OCI-M1 (cell line): ENCODE measurements at places on chromosomes 1 and 21.

DNA sequence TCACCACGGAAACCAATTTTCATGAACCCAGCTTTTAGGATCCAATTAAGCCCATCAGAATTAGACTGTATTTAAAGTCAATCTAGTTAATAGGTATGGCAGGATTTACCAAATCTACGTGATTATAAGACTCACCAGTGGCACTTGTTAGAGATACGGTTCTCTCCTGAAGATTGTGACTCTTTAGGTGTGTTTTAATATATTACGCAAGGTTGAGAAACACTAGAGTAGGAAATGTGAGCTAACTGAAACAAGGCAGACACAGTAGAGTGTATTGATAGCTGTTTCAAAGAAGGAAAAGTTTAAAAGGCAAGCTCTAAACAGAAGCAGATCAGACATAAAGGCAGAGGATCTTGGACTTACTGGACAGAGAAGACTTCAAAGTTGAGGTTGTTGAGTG lies 11.2 kb upstream of the RPE65 start:
- DNase-seq, result no peak

- DNase-seq, result no peak
These were observed 110.5 kb upstream of the COL11A1 start for GRCh38 chr1:103218821-103219220.

- no peak for DNase-seq
These were observed 181.1 kb upstream of the APP start for GRCh38 chr21:26351661-26352060.

GRCh38 chr1:179955287-179955680 lies 674 bp downstream of the CEP350 start:
- DNase-seq, result peak; percentile 74

DNA sequence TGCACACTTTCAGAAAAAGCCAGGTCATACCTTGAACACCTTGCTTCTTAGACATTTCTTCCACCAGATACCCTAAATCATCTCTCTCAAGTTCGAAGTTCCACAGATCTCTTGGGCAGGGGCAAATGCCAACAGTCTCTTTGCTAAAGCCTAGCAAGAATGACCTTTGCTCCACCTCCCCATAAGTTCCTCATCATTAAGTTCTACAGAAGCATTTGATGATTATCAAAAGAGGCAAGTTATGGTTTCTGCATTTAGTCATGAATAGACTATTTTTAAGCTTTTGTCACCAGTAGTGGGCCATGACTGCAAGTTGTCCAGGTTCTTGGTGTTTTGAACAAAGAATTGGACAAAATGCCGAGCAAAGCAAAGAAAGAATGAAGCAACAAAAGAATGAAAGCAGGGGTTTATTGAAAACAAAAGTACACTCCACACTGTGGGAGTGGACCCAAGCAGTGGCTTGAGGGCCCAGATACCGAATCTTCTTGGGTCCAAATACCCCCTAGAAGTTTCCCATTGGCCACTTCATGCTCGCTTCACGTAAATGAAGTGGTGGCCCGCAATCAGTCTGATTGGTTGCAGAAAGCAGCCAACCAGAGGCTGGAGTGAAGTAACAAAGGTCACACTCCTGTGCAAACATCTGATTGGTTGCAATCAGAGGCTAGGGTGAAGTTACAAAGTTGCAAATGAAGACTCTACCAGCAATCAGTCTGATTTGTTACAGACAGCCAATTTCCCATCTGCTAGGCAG lies 9.8 kb upstream of the EGLN1 start:
- no peak for DNase-seq

GRCh38 chr1:2385606-2386280 lies 5.6 kb downstream of the MORN1 start:
- no peak for DNase-seq

GRCh38 chr1:64829411-64830029 lies 84.6 kb downstream of the RAVER2 start:
- DNase-seq, result no peak

DNA sequence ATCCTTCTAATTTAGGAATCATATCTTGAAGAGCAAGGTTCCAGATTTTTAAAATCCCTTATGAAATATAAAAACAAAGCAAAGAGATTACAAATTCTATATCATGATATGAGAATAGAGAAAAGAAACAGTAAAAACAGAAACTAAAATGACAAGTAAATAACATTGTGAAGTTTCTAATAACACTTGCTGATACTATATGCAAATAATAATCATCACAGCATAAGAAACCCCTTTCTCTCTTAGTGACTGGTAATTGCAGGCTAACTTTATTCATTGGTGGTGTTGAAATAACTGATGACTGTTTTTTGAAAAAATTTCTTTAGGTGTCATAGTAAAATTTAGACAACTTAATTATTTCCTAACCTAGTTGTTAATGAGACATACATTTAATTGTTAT lies 281.6 kb downstream of the PLA2G4A start:
- no peak for DNase-seq

DNA sequence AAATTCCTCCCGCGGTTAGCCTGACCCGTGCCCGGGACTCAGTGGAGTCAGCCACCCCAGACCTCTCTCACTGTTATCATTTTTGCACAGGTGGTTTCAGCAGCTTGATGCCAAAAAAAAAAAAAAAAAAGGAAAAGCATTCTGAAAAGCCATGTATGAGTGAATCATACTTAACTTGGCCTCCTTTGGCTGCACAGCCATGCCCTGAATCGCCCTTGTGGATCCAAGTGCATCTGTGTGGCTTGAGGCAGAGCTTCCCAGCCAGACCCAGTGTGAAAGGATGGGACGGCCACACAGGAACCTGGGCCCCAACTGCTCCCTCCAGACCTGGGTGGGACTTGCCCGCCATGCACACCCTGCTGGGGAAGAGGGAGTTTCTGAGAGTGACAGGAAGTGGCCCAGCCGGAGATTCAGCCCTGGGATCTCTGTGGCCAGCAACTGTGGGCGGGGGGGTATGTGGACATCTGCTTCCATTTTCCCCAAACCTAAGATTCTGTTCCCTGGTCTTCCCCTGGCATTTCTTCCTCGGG lies 8.6 kb downstream of the YBEY start:
- peak; percentile 94 for DNase-seq

GRCh38 chr1:54869173-54869851 lies 17.7 kb downstream of the DHCR24 start:
- DNase-seq, result no peak

GRCh38 chr1:116764906-116765862 lies 11.0 kb downstream of the CD2 start:
- no peak for DNase-seq

DNA sequence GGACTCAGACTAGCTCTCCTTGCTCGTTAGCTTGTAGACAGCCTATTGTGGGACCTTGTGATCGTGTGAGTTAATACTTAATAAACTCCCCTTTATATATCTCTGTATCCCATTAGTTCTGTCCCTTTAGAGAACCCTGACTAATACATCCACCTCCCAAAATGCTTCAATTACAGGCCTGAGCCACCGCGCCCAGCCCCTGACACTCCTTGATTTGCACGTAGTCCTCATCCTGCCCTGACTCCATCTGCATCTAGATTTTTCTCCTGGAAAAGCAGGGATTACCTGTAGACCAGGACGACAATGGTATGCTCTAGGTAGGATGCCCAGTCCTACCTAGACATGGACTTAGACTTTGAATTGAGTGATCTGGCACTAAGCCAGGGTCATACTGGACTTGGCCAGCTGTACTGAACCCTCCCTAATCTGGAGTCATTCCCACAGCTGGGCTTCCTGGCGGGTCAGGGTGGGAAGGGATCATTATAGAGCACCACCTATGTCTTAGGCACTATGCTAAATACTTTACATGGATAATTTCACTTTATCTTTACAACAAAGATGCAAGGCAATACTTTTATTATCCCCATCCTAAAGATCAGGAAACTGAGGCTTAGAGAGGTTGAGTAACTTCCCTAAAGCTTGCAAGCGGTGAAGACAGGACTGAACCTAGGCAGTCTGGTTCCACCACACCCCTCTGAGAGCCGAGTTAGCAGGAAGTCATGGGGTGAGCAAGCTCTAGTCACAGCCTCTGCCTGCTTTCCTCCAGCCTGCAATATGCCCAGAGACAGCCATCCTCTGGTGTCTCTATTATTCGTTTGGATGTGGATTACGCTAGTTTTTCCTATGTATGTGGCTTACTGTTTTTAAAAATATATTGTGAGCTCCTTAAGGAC lies 89.4 kb downstream of the DTL start:
- DNase-seq, result no peak

GRCh38 chr1:206684478-206685333 lies at the start of gene MAPKAPK2:
Gene MAPKAPK2, plus strand, starts transcription at chr1:206684905. Its CDS starts 325 bp downstream, at chr1:206685230.
- DNase-seq, result peak; percentile 79

DNA sequence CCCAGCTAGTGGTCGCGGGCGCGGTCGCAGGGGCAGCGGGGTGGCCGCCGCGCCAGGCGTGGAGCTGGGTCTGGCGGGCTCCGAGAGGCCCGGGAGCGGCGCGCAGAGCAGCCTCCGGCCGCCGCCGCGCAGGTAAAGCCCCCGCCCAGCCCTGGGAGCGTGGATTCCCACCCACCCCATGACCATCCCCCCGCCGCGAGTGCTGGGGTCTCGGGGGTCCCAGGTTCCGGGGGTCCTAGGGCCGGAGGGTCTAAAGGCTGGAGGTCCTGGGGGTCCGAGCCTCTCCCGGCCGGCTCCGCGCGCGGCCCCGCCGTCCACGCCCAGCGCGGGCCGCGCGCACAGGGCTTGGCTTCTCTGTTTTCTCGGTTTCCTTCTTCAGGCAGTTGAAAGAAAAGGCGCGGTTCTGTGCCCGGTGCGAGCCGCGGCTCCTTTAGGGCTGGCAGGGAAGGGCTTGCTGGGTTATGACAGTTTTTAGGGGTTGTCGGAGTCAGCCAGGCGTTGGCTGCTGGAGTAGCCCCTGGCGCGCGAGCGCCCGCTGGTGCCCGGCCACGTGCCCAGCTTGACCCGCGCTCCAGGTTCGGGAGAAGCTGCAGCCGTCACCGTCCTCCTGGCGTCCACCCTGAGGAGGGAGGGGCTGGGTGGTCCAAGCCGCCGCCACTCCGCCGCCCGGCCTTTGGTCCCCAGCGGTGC lies 359 bp downstream of the LRRC3 start:
- no peak for DNase-seq

DNA sequence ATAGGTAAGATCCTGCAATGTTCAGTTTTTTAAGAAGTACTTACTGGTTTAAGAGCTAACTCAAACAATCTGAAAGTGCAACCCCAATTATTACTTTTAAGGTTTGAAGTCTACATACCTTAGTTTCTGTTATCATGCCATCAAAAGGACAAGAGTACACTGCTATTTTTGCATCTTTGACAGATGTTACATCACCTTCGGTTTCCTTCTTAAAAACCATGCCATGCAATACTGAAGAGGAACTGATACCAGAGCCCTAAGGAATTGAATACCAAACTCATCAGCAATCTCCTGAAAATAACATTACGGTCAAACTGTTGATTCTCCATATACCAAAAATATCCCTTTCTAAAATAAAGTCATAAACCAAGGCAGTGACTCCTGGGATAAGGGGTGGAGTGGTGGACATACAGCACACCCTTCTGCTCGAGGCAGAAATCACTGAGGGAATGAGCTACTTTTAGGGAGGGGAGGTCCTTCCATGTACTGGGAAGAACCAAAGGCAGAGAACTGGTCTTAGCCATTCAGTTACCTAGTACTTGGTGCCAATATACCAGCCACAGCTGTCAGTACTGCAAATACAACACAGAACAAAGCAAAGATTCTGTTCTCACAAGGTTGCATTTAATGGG lies 8.5 kb downstream of the CCT8 start:
- no peak for DNase-seq

DNA sequence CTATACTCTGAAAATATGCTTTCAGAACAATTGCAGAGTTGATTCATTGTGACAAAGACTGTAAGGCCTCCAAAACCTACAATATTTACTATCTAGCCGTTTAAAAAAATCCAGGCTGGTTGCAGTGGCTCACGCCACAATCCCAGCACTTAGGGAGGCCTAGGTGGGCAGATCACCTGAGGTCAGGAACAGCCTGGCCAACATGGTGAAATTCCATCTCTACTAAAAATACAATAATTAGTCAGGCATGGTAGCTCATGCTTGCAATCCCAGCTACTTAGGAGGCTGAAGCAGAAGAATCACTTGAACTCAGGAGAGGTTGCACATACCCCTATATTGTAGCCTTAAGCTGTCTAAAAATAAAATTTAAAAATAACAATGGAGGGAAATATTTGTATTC lies 5.3 kb upstream of the TFF2 start:
- no peak for DNase-seq

GRCh38 chr1:116909512-116910378 lies at the start of gene PTGFRN:
Gene PTGFRN, plus strand, starts transcription at chr1:116909916. Its CDS starts 288 bp downstream, at chr1:116910204.
- DNase-seq, result no peak

GRCh38 chr1:29195881-29196291 lies 14.2 kb upstream of the SRSF4 start:
- no peak for DNase-seq

GRCh38 chr1:46219551-46220520 lies 16.7 kb downstream of the LURAP1 start:
- no peak for DNase-seq

DNA sequence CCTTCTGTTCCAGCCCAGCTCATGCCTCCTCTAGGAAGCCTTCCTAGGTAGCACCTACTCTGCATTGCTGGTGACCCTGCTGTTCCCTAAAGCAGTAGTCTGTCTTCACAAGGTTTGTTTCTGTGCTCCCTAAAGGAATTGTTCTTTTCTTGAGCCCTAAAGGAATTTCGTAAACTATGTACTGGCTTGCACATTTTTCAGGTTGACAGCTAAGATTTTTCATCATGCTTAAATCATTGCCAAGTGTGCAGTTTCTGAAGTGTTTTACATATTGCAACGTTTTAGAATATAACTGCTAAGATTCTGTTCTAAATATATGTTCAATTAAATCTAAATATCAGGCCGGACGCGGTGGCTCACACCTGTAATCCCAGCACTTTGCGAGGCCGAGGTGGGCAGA lies 13.1 kb downstream of the S100A16 start:
- no peak for DNase-seq

- DNase-seq, result no peak
These were observed 5.3 kb downstream of the DTL start for GRCh38 chr1:212040629-212041412.

GRCh38 chr1:156368889-156369684 lies at the start of gene RHBG:
Gene RHBG, plus strand, starts transcription at chr1:156369211. Its CDS starts 39 bp downstream, at chr1:156369250.
- DNase-seq, result peak; percentile 35

- DNase-seq, result peak; percentile 85
These were observed 43.7 kb upstream of the RNF11 start for GRCh38 chr1:51192213-51192843.

GRCh38 chr1:113021430-113022085 lies 51.4 kb upstream of the LRIG2 start:
- DNase-seq, result no peak

DNA sequence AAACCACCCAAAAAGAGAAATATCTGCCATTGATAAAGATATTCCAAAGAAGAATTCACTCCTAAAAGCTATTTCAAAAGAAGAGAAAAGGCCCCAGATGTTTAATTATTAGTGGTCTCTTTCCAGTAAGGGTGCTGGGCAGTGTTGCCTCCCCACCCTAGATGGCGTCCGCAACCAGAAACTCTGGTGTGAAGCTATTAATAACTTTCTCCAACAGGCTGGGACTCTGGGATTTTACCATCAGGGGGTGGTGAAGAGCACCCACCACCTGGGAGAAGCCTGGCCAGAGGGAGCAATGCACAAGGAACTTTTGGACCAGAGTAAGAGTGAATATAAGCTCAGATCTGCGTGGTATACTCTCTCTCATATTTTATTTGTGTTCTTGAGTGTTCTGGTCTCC lies 115.4 kb upstream of the TIAM1 start:
- no peak for DNase-seq

GRCh38 chr1:241603731-241604245 lies 36.4 kb downstream of the CHML start:
- DNase-seq, result no peak
